Activated naive CD8-positive, alpha-beta T cell treated with anti-CD3 and anti-CD28 coated beads for 36 hours (primary cell): ENCODE measurements at places on chromosomes 12 and 14. TPM values are rescaled to one million over a fixed set of nuclear protein-coding genes. Genes with fewer than 3 reads are reported as not detected.

Gene NEUROD4
- total RNA-seq = not detected

Gene MMP19
- total RNA-seq = not detected

Gene RASSF9
- not detected for total RNA-seq

- H3K36me3 ChIP-seq = peaks cover 18% of the 10 kb centered on the region
- H3K4me1 ChIP-seq = peaks cover 16% of the 10 kb centered on the region
- DNase-seq = no peak
- H3K27ac ChIP-seq = no peak overlapping the region
Measured at GRCh38 chr14:93943052-93943451, 15.9 kb downstream of the FAM181A start.

- H3K4me3 ChIP-seq = peak overlapping the region; percentile 23
- DNase-seq = no peak
- no peaks in the 10 kb centered on the region for H3K27me3 ChIP-seq
- peaks cover 39% of the 10 kb centered on the region for H3K4me1 ChIP-seq
Measured at GRCh38 chr12:89225808-89226411, 126.4 kb downstream of the DUSP6 start.

GRCh38 chr12:104360983-104361707 is 57.6 kb downstream of the EID3 start:
- H3K4me3 ChIP-seq = no peak overlapping the region
- no peak overlapping the region for H3K27ac ChIP-seq
- H3K27me3 ChIP-seq = no peaks in the 10 kb centered on the region
- H3K4me1 ChIP-seq = peaks cover 5% of the 10 kb centered on the region
- DNase-seq = no peak
- H3K36me3 ChIP-seq = no peaks in the 10 kb centered on the region

GRCh38 chr12:124786061-124786964 is 77.4 kb downstream of the SCARB1 start:
- H3K36me3 ChIP-seq = peaks cover 21% of the 10 kb centered on the region
- no peaks in the 10 kb centered on the region for H3K27me3 ChIP-seq

- peaks cover 16% of the 10 kb centered on the region for H3K27me3 ChIP-seq
- no peak for DNase-seq
- no peak overlapping the region for H3K4me3 ChIP-seq
- no peak overlapping the region for H3K27ac ChIP-seq
- H3K36me3 ChIP-seq = peaks cover 3% of the 10 kb centered on the region
- H3K4me1 ChIP-seq = no peaks in the 10 kb centered on the region
Measured at GRCh38 chr14:95300002-95300696, 19.6 kb downstream of the CLMN start.

DNA sequence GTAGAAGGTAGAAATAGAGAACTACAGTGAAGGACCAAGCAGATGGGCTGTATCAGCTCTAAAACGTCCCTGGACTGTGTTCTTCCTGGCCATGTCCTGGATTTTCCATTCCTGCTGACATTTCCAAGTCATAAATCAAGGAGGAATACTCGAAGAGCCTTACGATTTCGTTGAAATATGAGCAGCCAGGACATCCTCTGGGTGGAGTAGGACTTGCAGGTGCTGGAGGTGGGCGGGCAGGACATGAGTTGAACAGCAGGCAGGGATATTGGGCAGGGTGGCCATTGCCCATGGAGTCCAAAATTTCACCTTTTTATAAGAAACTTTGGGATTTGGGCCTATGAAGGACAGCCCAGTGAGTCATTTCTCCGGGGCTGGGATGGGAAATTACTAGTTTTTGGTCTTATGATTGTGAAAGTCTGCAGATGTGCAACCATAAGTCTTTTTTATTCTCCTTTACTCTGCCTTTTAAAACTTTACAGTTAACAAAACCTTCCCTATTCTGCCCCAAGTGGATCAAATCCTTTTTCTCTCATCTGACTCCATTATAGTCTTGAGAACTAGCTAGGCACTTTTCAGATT is 88.8 kb downstream of the TMX1 start:
- H3K27ac ChIP-seq = no peak overlapping the region
- no peaks in the 10 kb centered on the region for H3K36me3 ChIP-seq
- no peak for DNase-seq
- peaks cover 13% of the 10 kb centered on the region for H3K4me1 ChIP-seq
- H3K27me3 ChIP-seq = peaks cover 55% of the 10 kb centered on the region

DNA sequence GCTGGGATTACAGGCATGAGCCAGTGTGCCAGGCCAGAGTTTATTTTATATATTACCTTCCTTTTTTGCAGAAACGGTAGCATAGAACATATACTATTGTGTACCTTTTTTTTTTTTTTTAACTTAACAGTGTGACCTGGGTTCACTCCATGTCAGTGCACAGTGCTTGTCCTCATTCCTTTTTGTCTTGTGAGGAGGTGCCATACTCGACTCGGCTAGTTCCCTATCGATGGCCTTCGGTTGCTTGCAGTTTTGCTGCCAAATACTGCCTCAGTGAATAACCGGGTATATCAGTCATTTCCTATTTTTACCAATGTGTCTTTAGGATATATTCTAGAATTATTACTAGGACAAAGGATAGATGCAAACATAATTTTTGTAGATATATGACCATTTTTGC is 36.8 kb downstream of the ZNF664 start:
- no peak overlapping the region for H3K27ac ChIP-seq
- H3K36me3 ChIP-seq = peaks cover 39% of the 10 kb centered on the region
- peaks cover 39% of the 10 kb centered on the region for H3K4me1 ChIP-seq
- no peak overlapping the region for H3K4me3 ChIP-seq
- DNase-seq = no peak
